A549 treated with AZD2906 at 1 μM for 4 hours (cell line): ENCODE measurements at places on chromosomes 11 and 22. TPM values are rescaled to one million over a fixed set of nuclear protein-coding genes. Genes with fewer than 3 reads are reported as not detected.

The PATE4 gene
- not detected in 5 replicates for total RNA-seq

The POTEH gene
- not detected in 5 replicates for total RNA-seq

The GRAP2 gene
- total RNA-seq: not detected in 5 replicates

The DDX25 gene
- total RNA-seq: 0.14 TPM in 1 of 5 replicates, not detected in the others

The FZD4 gene
- total RNA-seq: 1.1 to 1.5 TPM (median 1.3 TPM) in 5 replicates

The JAML gene
- not detected in 5 replicates for total RNA-seq

The BAIAP2L2 gene
- total RNA-seq: 5.1 to 8.5 TPM (median 8.0 TPM) in 5 replicates

The NTM gene
- total RNA-seq: not detected in 5 replicates

The SLC17A6 gene
- total RNA-seq: not detected in 5 replicates

The CARD10 gene
- 23.3 to 32.2 TPM (median 31.4 TPM) in 5 replicates for total RNA-seq

The CST6 gene
- total RNA-seq: not detected in 5 replicates

The XRRA1 gene
- 4.5 to 6.1 TPM (median 5.1 TPM) in 5 replicates for total RNA-seq

The PYGM gene
- total RNA-seq: 0.23 to 0.52 TPM (median 0.27 TPM) in 5 replicates

The RFPL3 gene
- not detected in 5 replicates for total RNA-seq

The RAB36 gene
- 6.8 to 7.4 TPM (median 7.1 TPM) in 5 replicates for total RNA-seq

The USP2 gene
- 1.0 to 1.9 TPM (median 1.2 TPM) in 5 replicates for total RNA-seq

The SOX6 gene
- total RNA-seq: 0.01 to 0.15 TPM (median 0.07 TPM) in 5 replicates

The RFPL1 gene
- not detected in 5 replicates for total RNA-seq

The DEPDC7 gene
- 6.0 to 6.9 TPM (median 6.8 TPM) in 5 replicates for total RNA-seq

The TRAF6 gene
- 6.6 to 8.0 TPM (median 7.4 TPM) in 5 replicates for total RNA-seq

The TYMP gene
- 11.7 to 19.2 TPM (median 17.9 TPM) in 5 replicates for total RNA-seq

The CFAP300 gene
- total RNA-seq: 5.2 to 6.5 TPM (median 5.6 TPM) in 5 replicates

The MOV10L1 gene
- not detected in 5 replicates for total RNA-seq

The USH1C gene
- 0.74 to 1.5 TPM (median 1.0 TPM) in 5 replicates for total RNA-seq

The FAM227A gene
- 0.38 to 0.68 TPM (median 0.60 TPM) in 5 replicates for total RNA-seq

The IL17RA gene
- 5.0 to 8.1 TPM (median 7.4 TPM) in 5 replicates for total RNA-seq

The PLXNB2 gene
- total RNA-seq: 93.5 to 117 TPM (median 111 TPM) in 5 replicates

The APLNR gene
- 0.03 TPM in 2 of 5 replicates, not detected in the others for total RNA-seq

The KDM4E gene
- total RNA-seq: not detected in 5 replicates

The TMEM25 gene
- 0.18 to 0.55 TPM (median 0.32 TPM) in 5 replicates for total RNA-seq
